Tongue (tissue), 3 donors: ENCODE measurements at places on chromosomes 5 and 9. TPM values are rescaled to one million over a fixed set of nuclear protein-coding genes. Genes with fewer than 3 reads are reported as not detected.

DNA sequence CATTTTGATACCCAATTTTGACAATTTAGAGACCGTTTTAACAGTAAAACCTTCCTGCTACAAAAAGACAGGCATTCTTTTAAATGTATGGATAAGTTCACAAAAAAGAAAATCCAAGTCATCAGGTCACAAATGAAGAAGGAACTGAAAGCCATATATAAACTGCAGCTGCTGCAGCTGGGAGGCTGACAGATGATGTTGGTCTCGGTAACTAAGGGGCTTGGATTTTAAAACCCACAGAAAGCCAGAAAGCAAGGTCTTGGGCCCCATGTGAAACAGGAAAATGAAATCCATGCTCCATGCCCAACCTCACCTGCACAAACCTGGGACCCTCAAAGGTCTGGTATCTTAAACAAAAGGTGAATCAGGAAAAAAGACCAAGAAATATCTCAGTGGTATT lies 15.7 kb upstream of the C5orf34 start:
- no peak for DNase-seq

GRCh38 chr5:59039296-59040023 lies 456.6 kb downstream of the RAB3C start:
- DNase-seq: peak; percentile 81

DNA sequence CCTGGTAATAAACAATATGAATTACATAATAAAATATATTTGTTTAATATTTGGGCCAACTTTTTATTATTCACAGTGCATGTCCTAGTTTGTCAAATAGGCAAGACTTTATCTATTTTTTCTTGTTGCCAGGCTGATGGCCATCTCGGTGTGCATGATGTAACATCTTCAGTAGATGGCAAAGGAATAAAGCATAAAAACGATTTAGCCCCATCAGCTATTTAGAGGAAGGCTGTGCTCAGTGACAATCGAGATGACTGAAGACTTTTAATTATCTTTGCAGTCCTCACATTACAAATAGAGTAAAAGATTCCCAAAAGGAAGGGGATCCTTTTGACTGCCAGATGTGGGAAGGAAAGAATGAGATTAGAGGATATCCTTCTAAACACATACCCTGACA lies 358.5 kb downstream of the PTPRD start:
- DNase-seq: no peak

DNA sequence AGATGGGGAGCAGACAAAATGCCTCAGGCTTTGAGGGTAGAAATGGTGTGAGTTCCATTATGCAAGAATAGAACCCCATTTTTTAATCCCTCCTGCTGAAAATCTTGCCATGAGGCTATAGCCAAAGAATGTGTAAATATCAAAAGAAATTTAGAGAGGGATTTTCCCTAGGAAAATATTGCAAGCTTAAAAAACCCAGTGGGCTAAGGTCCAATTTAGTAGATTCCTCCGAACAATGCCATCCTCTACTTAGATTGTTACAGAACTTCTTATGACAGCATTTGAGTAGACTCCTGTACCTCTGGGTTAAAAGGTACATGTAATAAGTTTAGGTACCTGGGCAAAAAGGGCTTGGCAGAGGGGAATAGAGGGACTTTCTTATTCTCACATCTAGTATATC lies 138.4 kb downstream of the GHR start:
- DNase-seq: no peak

- DNase-seq: no peak
Observed at GRCh38 chr5:637581-638450, 25.7 kb downstream of the CEP72 start.

DNA sequence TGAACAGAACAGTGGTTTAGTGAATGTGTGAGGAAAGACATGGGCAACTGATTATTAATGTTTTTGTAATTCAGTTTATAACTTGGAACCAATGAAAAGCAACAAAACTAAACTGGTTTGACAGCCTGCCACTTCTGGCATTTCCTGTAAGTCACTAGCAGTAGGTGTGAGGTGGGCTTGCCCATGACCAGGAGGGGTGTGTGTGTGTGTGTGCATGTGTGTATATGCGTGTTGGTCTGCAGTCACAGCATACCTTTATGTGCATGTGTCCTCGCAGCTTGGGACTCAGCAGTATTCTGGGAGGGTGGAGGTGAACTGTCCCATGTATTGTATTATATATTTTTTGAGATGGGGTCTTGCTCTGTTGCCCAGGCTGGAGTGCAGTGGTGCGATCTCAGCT lies 32.3 kb downstream of the OTULIN start:
- no peak for DNase-seq

DNA sequence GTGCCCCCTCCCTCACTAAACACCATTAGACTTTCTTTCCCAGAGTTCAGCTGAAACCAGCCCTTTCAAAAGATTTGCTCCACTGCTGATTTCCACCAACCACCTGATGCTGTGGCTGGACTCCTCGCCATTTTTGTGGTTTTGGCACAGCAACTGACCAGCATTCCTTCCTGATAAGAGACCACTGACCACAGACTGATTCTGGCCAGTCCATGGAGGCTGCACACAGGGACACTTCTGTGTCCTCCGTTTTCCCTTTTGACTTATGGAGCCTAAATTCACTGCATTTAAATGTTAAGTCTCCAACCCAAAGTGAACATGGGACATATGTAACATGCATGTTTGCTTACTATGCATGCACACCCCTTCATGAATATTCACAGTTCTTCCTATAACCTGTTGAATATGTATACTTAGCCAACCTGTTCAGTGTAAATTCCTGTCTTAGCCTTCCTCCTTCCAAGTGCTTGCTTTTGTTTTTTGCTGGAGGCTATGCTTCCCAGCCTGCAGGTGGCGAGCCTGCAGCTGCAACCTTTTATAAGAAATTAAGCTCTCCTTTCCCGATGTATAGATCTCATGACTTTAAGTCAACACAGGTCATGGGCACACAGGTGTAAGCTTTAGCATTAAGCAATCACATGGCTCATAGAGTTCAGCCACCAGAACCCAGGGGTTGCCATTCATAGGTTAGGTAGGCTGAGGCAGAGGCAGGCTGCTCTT lies 78.7 kb downstream of the ACTL7B start:
- DNase-seq: no peak

Gene SH3TC2
- 5.1 TPM for total RNA-seq

Gene C9orf72
- 27.6 TPM for total RNA-seq
